ENCODE measurements at places on chromosomes 6 and 20.

DNA sequence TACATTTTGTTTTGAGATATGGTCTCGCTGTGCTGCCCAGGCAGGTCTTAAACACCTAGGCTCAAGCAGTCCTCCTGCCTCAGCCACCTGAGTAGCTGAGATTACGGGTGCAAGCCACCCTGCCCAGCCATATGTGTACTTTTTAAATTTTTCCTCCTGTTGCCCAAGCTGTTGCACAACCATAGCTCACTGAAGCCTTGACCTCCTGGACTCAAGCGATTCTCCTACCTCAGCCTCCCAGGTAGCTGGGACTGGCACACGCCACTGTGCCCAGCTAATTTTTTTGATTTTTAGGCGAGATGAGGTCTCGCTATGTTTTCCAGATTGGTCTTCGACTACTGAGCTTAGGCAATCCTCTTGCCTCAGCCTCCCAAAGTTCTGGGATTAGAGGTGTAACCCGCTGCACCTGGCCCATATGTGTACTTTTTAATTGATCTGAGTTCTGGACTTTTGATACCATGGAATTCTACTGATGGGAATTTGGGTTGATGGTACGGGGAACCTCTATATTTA is 44.9 kb downstream of the ITCH start:
- peak overlapping the region; percentile 56 for H3K27ac ChIP-seq
- peaks cover 67% of the 10 kb centered on the region for H3K4me1 ChIP-seq
- no peak for DNase-seq
- H3K27me3 ChIP-seq: no peaks in the 10 kb centered on the region
- peaks cover 16% of the 10 kb centered on the region for H3K36me3 ChIP-seq

GRCh38 chr6:45084257-45084656 is 243.9 kb upstream of the RUNX2 start:
- H3K4me3 ChIP-seq: no peak overlapping the region
- DNase-seq: no peak
- H3K4me1 ChIP-seq: no peaks in the 10 kb centered on the region

DNA sequence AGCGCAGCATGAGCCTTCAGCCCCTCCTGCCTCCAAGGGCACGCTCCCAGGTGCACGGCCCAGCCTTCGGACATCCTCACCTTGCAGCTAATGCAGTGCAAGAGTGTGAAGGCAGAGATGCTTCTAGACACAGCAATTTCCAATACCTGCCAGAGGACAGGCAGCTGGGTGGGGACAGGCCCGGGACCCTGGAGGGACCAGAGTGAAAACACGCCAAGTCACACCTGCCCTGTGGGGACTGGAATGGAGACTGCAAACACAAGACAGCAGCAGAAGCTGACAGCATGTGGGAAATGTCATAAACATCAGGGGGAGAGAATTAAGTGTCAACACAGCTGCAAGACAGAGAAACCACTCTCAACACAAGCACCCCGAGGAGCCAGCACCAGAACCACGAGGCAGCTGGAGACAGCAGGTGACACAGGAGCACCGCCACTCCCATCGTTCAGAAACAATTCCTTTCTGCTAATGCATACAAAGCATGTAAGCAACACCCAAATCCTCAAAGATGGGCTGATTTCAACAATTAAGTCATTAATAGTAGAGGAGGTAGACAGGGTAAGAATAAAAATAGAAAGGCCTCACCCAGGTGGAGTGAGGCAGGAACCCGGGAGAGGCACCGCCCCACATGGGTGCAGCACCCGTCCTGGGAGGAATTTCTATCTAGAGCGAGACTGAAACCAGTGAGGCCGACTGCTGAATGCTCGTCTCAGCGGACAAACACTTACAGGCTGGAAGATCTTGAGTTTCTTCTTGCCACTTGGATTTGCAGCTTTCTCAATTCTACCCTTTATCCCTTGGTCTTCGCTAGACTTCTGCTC is 17.1 kb downstream of the DIDO1 start:
- no peak overlapping the region for H3K4me3 ChIP-seq
- peaks cover 1% of the 10 kb centered on the region for H3K4me1 ChIP-seq
- H3K27ac ChIP-seq: no peak overlapping the region
- peaks cover 74% of the 10 kb centered on the region for H3K36me3 ChIP-seq
- H3K27me3 ChIP-seq: no peaks in the 10 kb centered on the region
- no peak for DNase-seq

- no peaks in the 10 kb centered on the region for H3K4me1 ChIP-seq
- H3K36me3 ChIP-seq: no peaks in the 10 kb centered on the region
- no peak overlapping the region for H3K4me3 ChIP-seq
- no peaks in the 10 kb centered on the region for H3K27me3 ChIP-seq
- no peak overlapping the region for H3K27ac ChIP-seq
- no peak for DNase-seq
Measured at GRCh38 chr20:53299831-53300230, 293.8 kb downstream of the ZNF217 start.

DNA sequence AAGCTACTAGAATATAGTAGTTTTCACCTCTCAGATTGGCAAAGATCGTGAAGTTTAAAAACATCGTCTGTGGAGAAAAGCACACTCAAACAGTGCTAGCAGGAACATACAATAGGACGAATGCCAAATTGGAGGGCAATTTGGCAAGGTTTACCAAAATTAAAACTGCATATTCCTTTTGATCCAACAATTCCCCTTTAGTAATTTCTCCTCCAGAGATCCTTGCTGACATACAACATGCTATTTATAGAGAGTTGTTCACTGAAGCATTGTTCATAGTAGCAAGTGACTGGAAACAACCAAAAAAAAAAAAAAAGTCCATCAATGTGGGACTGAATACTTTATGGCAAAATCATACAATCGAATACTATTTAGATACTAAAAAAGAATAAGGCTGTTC is 202.2 kb downstream of the ATXN1 start:
- H3K4me1 ChIP-seq: peaks cover 3% of the 10 kb centered on the region
- no peak overlapping the region for H3K4me3 ChIP-seq
- H3K27me3 ChIP-seq: no peaks in the 10 kb centered on the region
- DNase-seq: no peak
- H3K36me3 ChIP-seq: no peaks in the 10 kb centered on the region
- no peak overlapping the region for H3K27ac ChIP-seq

DNA sequence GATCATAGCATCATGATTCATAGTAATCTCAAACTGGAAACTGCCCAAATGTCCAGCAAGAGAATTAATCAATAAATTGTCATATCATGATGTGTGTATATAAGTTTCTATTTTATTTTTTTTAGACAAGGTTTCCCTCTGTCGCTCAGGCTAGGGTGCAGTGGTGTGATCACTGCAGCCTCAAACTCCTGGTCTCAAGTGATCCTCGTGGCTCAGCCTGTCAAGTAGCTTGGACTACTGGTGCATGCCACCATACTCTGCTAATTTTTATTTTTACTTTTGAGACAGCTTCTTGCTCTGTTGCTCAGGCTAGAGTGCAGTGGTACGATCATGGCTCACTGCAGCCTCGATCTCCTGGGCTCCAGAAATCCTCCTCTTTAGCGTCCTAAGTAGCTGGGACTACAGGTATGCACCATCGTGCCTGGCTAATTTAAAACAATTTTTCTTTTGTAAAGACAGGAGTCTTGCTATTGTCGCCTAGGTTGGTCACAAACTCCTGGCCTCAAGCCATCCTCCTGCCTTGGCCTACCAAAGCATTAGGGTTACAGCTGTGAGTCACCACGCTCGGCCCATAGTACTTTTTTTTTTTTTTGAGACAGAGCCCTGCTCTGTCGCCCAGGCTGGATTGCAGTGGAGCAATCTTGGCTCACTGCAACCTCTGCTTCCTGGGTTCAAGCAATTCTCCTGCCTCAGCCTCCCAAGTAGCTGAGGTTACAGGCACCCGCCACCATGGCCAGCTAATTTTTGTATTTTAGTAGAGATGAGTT is 8.7 kb upstream of the ATRN start:
- H3K36me3 ChIP-seq: no peaks in the 10 kb centered on the region
- H3K4me3 ChIP-seq: no peak overlapping the region
- DNase-seq: no peak
- no peak overlapping the region for H3K27ac ChIP-seq
- H3K27me3 ChIP-seq: no peaks in the 10 kb centered on the region

DNA sequence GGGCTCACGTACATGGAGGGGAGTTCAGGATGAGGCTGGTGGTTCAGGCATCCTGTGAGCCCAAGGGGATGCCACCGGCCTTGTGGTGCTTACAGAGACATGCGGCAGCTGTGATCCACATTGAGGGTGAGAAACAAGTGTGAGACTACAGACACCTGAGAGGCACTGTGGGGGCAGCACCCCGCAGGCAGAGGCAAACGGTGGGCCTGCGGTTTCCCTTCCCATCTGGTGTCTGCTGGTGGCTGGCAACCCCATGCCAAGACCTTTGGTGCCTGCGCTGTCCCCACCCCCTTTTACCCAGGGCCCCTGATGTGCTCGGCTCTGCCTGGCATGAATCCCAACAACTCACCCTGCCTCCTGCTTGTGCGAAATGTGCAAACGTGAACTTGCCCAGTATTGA is 42.0 kb downstream of the ERMARD start:
- no peak overlapping the region for H3K4me3 ChIP-seq
- H3K27ac ChIP-seq: no peak overlapping the region
- no peaks in the 10 kb centered on the region for H3K27me3 ChIP-seq
- no peaks in the 10 kb centered on the region for H3K36me3 ChIP-seq
- H3K4me1 ChIP-seq: peaks cover 30% of the 10 kb centered on the region
- peak; percentile 27 for DNase-seq

DNA sequence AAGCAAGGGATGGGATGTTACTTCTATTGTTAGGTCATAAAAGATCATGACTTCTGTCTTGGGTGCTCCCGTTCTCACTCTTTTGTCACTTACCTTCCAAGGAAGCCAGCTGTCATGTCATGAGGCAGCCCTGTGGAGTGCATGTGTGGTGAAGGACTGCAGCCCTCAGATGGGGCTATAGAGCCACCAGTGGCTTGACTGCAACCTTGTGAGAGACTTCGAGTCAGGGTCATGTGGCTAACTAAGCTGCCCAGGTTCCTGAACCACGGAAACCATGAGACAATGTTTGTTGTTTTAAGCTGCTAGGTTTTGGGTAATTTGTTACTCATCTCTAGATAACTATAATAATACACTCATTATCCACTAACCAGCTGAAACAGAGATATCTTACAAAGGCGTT is 477.1 kb downstream of the BTBD3 start:
- H3K27ac ChIP-seq: no peak overlapping the region
- no peak for DNase-seq
- no peaks in the 10 kb centered on the region for H3K27me3 ChIP-seq
- no peaks in the 10 kb centered on the region for H3K36me3 ChIP-seq
- no peak overlapping the region for H3K4me3 ChIP-seq

DNA sequence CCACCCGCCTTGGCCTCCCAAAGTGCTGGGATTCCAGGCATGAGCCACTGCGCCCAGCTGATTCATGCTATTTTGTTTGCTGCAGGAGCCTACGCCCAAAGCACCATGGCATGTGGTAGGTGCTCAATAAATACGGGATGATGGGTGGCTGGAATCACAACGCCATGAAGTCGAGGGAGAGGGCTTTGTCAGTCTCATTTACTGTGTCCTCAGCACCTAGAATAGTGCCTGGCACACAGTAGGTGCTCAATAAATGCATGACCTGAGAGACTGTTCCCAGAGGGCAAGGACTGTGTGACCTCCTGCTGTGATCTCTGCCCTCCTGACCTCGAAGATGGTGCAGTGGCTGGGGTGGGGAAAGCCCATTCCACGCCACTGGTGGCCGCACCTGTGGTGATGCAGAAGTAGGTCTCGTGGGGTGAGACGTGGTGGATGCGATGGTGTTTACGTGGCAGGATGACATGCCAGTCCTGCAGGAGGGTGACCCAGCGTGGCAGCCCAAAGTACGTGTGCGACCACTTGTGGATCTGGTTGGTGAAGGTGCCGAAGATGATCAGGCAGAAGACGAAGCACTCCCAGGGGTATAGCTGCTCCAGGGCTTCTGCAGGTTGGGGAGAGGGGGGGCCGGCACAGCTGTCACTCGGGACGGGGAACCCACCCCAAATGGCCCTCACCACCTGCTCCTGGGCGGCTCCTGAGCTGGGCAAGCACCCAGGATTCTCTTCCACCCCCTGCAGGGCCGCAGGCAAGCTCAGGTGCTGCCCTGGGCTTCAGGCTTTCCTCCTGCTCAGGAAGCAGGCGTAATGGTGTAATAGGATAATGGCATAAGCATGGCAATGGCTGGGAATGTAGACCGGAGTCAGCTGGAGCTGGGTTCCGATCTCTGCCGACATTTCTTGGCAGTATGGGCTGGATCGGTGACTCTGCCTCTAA is 14.9 kb upstream of the UBE2V1 start:
- H3K27me3 ChIP-seq: no peaks in the 10 kb centered on the region
- DNase-seq: no peak
- no peak overlapping the region for H3K27ac ChIP-seq
- H3K36me3 ChIP-seq: peaks cover 20% of the 10 kb centered on the region

GRCh38 chr6:1554141-1554475 is 55.6 kb upstream of the FOXC1 start:
- no peaks in the 10 kb centered on the region for H3K4me1 ChIP-seq
- no peaks in the 10 kb centered on the region for H3K27me3 ChIP-seq
- H3K27ac ChIP-seq: no peak overlapping the region
- H3K36me3 ChIP-seq: no peaks in the 10 kb centered on the region
- peak overlapping the region; percentile 69 for H3K4me3 ChIP-seq

DNA sequence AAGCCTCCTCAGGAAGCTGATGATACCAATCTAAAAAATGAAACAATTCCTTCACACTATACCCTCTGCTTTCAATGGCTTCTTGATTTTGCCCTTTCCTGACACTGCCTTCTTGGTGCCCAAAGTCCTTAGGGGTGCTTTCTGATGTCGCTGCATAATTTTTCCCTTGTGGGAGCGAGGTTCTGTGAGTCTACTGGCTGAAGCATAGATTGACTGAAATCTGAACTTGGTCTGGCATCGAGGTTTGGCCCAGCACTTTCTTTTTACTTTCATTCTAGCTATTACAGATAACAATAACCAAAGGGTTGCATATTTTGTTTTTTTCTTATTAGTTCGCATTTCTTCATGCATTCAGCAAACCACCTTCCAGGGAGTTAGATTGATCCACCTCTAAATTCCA is 65.8 kb downstream of the E2F3 start:
- H3K27me3 ChIP-seq: no peaks in the 10 kb centered on the region
- no peak overlapping the region for H3K27ac ChIP-seq
- no peak for DNase-seq
- H3K4me3 ChIP-seq: no peak overlapping the region
- H3K36me3 ChIP-seq: no peaks in the 10 kb centered on the region

DNA sequence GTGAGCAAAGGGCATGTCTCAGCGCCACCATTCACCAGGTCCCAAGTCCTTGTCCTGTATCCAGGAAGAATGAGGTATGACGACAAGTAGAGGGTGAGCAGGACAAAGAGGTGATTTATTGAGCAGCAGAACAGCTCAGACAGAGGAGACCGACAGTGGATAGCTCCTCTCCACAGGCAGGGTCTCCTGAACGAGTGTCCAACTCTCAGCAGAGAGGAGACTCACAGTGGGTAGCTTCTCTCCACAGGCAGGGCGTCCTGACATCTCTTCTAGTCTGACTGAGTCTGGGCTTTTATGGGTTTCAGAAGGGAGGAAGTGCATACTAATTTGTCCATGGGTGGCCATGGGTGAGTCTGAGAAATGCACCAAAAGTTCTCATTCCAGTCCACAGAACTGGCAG is 204.7 kb downstream of the ANKRD60 start:
- no peaks in the 10 kb centered on the region for H3K27me3 ChIP-seq
- H3K27ac ChIP-seq: no peak overlapping the region
- H3K4me1 ChIP-seq: no peaks in the 10 kb centered on the region

Data from liver (tissue), 10 donors.